ENCODE measurements at places on chromosomes 5 and 9.
A peak's percentile ranks its signal among the peaks of the same experiment; 100 is the strongest.

GRCh38 chr5:113084402-113085083 lies 107.9 kb downstream of the DCP2 start:
- DNase-seq = no peak

- no peak for DNase-seq
These were observed 4.4 kb downstream of the RC3H2 start for GRCh38 chr9:122900791-122901190.

GRCh38 chr9:77475641-77476473 lies 172.3 kb downstream of the GNA14 start:
- DNase-seq = peak; percentile 31

GRCh38 chr5:93343570-93343969 lies 237.4 kb downstream of the NR2F1-AS1 start:
- DNase-seq = no peak

GRCh38 chr9:133037775-133038515 lies 7.1 kb downstream of the GTF3C5 start:
- no peak for DNase-seq

- DNase-seq = no peak
These were observed 1.1 kb upstream of the ELL2 start for GRCh38 chr5:95962785-95963184.

DNA sequence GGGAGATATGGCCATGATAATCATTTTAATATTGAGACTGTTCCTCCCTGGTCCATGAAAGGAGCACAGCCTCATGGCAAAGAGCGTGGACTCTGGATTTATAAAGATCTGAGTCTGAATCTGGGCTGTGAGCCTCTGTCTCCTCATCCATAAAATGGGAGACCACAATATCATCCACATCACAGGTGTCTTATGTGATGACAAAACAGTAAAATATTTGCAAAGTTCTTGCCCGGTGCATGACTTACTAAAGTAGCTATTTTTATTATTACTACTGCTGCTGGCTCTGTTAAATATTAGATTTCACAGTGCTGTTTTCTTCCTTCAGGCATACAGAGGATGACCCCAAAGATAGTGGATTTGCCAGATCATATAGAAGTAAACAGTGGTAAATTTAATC lies 74.1 kb downstream of the TEK start:
- no peak for DNase-seq

DNA sequence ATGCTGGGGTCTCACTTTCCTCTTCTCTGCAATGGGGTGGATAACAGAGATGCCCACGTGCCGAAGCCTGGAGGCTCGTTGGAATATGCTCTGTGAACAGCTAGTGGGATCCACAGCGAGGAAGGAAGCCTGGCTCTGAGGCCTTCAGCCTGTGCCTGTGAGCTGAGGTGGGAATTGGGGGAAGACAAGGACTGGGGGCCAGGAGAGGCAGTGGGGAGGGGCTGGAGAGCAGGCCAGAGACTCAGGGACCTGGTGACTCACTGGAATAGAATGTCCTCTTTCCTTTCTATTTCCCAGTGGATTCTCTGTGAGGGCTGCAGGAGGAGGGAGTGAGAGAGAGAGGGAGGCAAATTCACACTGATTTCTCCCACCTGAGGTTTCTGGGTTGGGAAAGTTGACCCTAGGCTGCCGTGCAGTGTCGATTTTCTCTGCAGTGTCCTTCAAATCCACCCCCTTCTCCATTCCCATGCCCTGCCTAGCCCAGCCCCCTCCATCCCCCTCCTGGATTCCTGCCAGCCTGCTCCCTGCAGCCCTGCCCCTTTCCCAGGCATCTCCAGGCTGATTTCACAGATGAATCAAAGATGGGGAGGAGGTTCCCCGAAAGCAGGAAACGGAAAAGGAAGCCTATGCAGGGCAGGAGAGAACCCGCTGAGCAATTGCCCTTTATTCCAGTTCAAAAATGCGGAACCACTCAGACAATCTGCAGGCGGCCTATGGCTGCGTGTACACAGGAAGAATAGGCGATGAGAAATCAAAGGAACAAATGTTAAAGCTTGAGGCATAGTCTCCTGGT lies 1.4 kb upstream of the SPAAR start:
- DNase-seq = no peak

DNA sequence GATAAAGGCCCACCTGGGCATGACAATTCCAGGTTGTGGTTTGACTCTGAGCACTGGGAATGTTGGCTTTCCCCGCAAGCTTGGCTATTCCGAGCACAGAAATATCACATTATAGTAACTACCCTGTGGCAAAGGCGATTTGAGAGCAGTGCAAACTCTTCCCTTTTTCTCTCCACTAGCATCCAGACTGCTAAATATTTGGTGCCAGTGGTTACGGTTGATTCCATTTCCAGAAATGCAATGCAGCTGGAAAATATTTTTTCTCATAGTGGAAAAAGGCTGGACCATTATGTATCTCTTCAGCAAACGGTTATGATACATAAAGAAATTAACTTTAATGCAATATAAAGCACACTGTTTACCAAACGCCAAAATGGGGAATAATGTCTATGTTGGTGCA lies 158.0 kb downstream of the ENC1 start:
- no peak for DNase-seq

DNA sequence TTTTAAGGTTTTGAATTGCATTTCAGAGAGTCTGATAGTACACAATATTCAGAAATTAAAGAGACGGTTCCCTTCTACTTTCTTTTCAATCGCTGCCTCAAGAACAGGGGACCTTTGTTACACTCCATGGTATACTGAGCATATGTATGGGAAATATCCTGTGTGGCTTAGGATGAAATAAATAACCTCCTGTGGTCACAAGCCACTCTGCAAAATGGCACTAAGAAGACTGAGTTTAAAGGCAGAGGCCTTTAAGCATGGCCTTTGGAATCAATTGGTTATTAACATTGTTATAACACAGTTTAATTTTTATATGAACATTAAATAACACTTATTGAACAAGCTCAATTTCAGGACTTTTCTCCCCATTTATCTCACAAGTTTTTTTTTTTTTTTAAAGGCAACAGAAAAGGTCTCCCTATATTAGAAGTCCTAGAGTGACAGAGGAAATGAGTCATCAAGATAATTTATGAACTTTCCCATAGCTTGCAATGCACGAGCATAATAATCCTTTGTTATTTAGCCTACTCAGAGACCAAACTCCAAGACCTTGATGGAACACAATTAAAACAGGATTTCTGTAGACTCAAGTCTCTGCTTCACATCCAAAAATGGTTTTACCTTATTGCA lies 341.9 kb downstream of the TMEM167A start:
- DNase-seq = no peak

DNA sequence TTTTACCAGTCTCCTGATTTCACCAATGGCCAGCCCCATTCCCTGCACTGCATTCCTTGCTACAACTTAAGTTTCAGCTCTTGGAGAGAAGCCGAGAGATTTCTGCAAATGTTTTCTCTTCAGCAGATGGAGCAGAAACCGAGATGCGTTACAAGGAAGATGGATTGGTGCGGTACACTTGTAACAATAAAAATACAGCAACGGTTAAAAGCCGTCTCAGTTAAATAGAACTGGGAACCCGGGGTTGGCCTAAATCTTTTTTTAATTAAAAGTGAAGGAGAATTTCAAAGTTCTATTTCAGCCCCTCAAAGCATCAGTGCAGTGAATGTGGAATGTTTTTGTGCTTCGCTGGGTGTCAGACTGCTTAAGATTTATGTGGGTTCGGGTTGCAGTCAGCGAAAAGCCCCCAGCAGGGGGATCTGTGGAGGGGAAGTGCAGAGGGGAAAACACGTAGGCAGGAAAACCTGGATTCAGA lies 19.8 kb downstream of the BRINP1 start:
- DNase-seq = no peak

GRCh38 chr9:136695955-136696354 lies 8.7 kb upstream of the AGPAT2 start:
- DNase-seq = no peak

- no peak for DNase-seq
These were observed 223 bp downstream of the NR3C1 start for GRCh38 chr5:143403334-143403592.

DNA sequence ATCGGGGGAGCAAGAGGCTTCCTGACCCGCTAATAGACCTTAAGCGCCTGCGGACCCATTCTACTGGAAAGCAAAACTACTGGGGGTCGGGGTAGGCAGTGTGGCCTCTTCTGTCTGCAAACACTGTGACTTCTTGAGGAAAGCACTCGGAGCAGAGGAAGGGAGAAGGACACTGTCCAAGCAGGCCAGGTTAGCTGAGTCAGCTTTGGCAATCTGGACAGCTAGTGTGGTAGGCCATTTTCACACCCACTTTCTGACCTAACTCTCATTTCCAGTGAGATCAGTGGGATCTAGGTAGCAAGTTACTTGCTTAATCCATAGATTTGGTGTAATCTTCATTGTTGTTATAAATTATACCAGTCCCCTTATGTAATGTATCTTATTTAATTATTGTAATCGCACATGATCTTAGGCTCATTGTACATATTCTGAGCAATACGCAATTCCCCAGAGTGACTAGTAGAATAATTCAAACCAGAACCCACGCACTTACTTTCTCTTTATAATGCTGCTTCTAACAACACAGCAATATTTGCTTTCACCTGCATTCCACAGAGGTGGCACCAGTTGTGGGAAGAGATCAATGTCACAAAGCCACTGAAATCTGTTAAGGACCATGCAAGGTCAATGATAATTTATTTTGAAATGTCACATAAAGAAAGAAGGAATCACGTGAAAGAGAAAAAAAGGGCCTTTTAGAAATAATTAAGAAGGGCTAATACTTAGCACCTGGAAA lies 82.9 kb downstream of the NREP start:
- no peak for DNase-seq

DNA sequence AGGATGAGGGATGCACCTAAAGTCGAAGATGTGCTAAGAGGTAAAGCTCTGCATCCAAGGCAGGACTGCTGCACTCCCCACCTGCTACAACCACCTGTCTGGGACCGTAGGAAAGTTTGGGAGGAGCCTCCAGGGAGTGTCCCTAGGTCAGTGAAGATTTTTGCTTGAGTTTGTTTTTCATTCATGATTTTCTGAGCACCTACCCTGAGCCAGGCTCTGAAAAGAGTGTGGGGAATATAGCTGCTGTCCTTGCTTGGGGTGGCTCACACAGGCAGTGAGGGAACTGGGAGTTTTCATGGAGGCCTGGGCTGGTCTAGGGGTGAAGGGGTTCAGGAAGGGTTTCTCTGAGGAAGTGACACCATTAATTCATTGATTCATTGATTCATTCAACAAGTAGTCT lies 48.9 kb downstream of the SAR1B start:
- no peak for DNase-seq

DNA sequence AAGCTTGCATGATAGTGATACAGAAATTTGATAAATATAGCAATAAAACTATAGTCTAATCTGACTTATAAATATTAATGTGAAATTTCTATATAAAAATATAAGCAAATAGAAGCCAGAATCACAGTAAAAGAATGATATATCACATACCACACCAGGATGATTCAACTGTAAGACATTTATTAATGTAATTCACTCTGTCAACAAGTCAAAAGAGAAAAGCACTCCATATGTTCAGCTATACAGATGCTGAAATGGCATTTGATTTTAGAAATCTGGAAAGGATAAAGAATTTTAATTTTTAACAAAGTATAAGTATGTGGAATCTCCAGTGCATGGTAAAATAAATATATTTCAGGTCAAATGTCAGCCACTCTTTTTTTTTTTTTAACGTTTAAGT lies 372.4 kb downstream of the KCNN2 start:
- DNase-seq = no peak

DNA sequence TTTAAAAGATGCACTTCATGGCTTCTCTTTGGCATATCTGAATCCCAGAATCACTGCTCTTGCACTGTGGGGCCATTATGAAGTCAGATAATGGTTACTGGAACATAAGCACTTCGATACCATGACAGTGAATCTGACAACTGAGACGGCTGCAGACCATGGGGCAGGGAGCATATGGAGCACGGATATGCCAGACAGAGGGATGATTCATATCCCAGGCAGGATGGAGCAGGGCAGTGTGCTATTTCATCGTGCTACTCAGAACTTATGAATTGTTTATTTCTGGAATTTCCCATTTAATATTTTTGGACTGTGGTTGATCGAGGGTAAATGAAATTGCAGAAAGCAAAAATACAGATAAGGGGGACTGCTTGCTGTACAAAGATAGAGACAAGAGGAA lies 145.0 kb downstream of the EGFLAM start:
- no peak for DNase-seq

DNA sequence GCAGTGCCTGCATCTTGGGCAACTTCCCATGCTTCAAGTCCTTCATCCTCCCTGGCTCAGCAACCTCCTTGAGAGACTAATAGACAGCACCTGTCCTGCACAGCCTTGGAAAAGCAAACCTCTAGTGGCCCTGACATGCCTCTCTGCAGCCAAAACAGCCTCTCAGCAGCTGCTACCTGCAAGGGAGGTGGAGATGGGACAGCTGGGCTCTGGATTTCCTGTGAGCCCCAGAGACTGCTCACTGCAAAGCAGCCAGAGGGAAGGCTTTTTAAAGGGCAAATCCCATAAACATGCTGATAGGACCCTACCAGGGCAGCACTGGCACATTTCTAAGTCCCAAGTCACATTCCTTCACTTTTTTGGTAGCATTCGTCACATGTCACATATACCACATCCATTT lies 31.5 kb upstream of the MYORG start:
- DNase-seq = no peak

DNA sequence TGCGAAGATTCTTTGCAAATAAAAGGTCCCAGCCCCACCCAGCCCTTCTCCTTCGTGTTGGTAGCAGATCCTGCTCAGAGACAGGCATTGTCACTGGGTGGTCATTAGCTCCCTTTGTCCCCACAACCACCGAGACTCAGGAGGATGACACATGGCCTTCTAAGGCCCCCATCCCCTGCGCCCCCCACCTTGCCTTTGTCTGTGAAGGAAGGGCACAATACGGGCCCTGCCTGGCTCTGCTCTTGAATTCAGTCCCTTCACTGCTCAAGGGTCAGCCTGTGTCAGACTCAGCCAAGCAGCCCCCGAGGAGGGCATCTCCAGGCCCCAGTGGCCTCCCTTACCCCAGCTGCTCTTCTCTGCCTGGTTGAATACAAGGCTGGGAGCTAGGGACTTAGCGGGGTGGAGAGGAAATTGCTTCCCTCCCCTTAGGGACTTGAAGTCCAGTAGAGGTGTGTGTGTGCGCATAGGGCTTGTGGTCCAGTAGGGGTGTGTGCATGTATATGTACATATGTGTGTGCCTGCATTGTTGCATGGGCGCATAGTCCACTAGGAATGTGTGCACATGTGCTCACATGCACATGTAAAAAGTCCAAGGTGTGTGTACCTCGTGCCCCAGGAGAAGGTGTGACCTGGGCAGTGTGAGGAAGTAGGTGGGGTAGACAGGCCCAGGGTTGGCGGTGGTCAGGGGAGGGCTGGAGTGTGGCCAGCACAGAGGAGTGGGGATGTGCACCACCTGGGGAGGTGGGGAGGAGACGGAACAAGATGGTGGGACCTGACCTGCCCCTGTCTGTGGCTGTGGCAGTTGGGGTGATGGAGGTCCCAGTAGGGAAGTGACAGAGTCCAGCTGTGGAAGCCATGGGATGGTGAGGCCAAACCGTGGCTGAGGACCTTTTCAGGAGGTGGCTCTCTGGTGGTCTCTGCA lies 59.1 kb downstream of the PHF2 start:
- no peak for DNase-seq

DNA sequence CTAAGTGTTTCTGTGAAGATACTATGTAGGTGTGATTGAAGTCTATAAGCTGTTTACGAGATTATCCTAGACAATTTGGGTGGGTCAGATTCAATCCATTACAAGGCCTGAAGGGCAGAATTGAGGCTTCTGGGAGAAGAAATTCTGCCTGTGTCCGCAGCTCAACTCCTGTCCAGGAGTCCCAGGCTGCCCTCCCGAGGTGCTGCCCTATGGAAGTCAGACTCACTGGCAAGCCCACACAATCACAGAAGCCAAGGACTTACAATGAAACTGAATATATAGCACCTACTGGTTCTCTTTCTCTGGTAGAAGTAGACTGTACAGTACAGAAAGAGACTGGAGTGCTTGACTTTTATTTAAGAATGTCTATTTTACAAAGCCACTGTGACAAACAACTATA lies 74.5 kb downstream of the EPB41L4A start:
- DNase-seq = no peak

Measured in activated CD4-positive, alpha-beta T cell treated with anti-CD3 and anti-CD28 coated beads for 24 hours (primary cell).